ENCODE measurements at places on chromosomes 6 and 20. TPM values are rescaled to one million over a fixed set of nuclear protein-coding genes. Genes with fewer than 3 reads are reported as not detected.

DNA sequence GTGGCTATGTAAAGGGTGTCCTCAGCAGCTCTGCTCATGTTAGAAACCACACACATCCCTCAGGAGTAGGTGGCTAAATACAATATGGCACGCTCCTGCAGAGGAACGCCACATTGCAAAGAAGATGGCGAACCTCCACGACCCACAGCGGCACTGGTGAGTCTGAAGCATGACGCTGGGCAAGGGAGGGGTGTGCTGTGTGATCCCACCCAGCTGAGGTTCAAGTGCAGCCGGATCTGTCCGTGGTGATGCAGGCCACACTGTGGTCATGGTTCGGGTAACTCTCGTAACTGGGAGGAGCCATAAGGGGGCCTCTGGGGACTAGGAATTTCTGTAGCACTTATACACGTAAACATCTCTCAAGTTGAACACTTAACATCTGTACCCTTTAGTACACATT lies 23.4 kb upstream of the APMAP start:
- no peaks in the 10 kb centered on the region for H3K4me1 ChIP-seq
- no peak overlapping the region for H3K27ac ChIP-seq
- H3K4me3 ChIP-seq: no peak overlapping the region
- no peak for DNase-seq
- H3K36me3 ChIP-seq: no peaks in the 10 kb centered on the region

DNA sequence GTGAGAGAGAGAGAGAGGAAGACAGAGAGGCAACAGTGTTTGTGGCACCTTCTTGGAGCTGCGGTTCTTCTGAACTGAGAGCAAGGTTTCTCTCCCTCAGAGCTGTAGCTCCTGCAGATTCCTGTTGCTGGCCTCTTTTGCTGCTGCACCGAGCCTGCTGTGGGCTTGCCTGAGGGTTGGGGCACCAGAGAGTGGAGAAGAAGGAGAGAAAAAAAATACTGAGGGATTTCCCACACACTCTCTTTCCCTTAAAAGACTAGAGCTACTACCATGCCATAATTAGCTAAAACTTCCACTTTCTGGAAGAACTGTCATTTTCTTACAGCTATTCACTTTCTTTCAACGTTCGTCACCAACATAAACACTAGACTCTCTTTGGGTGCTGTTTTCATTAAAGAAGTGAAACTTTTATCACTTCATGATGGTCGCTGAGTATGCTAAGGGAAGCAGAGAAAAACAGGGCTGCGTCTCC lies 18.2 kb upstream of the ECI2 start:
- no peaks in the 10 kb centered on the region for H3K27me3 ChIP-seq
- no peak for DNase-seq
- H3K4me1 ChIP-seq: peaks cover 12% of the 10 kb centered on the region
- H3K4me3 ChIP-seq: no peak overlapping the region
- no peaks in the 10 kb centered on the region for H3K36me3 ChIP-seq

DNA sequence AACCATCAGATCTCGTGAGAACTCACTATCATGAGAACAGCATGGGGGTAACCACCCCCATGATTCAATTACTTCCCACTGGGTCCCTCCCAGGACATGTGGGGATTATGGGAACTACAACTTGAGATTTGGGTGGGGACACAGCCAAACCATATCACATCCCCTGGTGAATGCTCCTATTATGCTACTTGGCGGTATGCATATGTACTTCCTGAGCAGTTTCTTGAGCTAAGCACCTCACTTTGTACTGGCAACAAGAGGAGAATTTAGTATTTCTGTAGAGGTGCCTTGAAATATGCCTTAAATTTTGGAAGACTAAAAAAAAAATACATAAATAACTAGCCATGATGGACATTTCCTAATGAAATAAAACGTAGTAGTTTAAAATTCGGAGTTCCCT lies 327.2 kb upstream of the CITED2 start:
- DNase-seq: no peak
- no peak overlapping the region for H3K4me3 ChIP-seq
- H3K36me3 ChIP-seq: no peaks in the 10 kb centered on the region

- H3K4me3 ChIP-seq: no peak overlapping the region
- peaks cover 2% of the 10 kb centered on the region for H3K27me3 ChIP-seq
- no peaks in the 10 kb centered on the region for H3K36me3 ChIP-seq
- no peak for DNase-seq
- no peak overlapping the region for H3K27ac ChIP-seq
Measured at GRCh38 chr6:124984668-124985338, 22.6 kb downstream of the RNF217 start.

DNA sequence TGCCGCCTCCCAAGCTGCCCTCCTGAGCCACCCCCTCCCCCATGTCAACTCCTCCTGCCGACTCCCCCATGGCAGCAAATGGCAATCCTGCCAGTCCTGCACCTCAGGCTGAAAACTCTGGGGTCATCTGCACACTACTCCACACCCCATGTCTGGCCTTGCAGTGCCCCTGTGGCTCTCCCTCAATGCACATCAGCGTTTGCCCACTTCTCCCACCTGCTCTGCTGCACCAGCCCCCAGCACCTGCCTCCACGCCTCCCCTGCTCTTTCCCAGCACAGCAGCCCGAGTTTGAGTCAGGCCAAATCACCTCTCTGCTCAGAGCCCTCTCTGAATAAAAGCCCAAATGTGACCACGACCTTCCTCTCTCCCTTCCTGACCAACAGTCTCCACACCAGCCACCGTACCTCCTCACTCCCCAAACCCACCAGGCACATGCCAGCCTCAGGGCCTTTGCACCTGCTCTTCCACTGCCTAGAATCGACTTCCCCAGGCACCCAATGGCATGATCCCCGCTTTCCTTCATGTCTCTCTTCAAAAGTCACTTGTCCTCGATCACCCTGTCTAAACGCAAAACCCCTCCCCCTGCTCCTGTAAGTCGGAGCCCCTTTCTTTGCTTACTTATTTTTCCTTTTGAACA lies 4.3 kb downstream of the PXDC1 start:
- H3K36me3 ChIP-seq: no peaks in the 10 kb centered on the region
- no peak overlapping the region for H3K27ac ChIP-seq
- peaks cover 9% of the 10 kb centered on the region for H3K27me3 ChIP-seq
- no peak overlapping the region for H3K4me3 ChIP-seq
- no peak for DNase-seq

- H3K4me3 ChIP-seq: no peak overlapping the region
- H3K36me3 ChIP-seq: peaks cover 5% of the 10 kb centered on the region
- no peak for DNase-seq
- H3K27ac ChIP-seq: no peak overlapping the region
- H3K27me3 ChIP-seq: no peaks in the 10 kb centered on the region
Measured at GRCh38 chr6:68852791-68853190, 217.7 kb downstream of the ADGRB3 start.

Gene MDFI
- 7.9 TPM for total RNA-seq

Gene ASIP
- total RNA-seq: not detected

Gene KCNB1
- 3.1 TPM for total RNA-seq

Gene PAK5
- 6.8 TPM for total RNA-seq

Data from glutamatergic neuron (in vitro differentiated cells).